IPS-NIHi11 (cell line): ENCODE measurements at places on chromosomes 6 and 20.

DNA sequence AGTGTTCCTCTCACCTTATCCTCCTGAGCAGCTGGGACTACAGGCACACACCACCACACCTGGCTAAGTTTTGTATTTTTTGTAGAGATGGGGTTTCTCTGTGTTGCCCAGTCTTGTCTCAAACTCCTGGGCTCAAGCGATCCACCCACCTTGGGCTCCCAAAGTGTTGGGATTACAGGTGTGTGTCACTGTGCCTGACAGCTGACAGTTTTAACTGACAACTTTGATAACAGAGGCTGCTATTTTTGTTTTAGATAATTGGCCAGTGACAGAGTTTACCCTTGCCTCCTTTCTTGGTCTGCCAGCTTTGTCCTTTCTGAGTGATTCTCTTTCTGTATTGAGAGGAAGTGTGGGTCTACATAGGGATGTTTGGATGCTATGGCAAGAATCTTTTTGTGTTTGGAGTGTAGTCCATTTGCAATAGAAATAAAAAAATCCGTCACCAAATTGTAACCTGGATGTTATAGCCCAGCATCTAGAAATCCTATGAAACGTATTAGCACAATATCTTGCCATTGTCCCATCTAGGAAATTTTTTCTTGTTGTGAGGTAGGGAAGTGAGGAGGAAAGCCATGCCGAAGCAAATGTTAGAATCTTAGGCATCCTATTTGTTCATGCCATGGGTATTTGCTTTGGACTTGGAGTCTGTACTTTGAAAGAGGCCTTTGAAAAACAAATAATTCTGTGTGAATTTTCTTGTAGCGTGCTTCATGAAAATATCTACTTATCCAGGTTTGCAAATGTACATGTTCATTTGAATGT lies 80.8 kb downstream of the RNF144B start:
- no peak for DNase-seq

- DNase-seq: no peak
Measured at GRCh38 chr6:118981884-118982574, 47.1 kb upstream of the MCM9 start.

GRCh38 chr6:155201461-155202226 lies 62.2 kb upstream of the CLDN20 start:
- no peak for DNase-seq

DNA sequence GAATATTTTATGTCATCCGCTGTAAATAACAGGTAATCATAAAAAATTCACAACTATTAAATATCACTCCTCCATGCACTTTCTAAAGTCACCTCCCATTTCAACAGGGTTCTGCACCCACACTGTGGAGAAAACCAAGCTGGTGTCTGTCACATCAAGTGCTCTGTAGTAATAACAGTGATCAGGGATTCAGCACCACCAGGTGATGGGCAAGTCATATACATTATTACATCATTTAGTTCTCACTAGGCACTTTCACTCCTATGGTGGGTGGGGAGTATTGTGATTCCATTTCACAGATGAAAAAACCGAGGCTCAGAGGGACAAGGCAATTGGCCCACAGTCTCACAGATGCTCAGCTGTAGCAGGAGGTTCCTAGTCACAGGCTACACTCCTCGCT lies 8.7 kb downstream of the BFSP1 start:
- DNase-seq: no peak

GRCh38 chr6:52317841-52318581 lies 33.5 kb upstream of the MCM3 start:
- DNase-seq: no peak

- DNase-seq: no peak
Measured at GRCh38 chr6:4664117-4664626, 112.0 kb upstream of the CDYL start.

- DNase-seq: no peak
Measured at GRCh38 chr6:47235421-47235820, 74.3 kb downstream of the TNFRSF21 start.

- DNase-seq: no peak
Measured at GRCh38 chr6:125454351-125454750, 152.6 kb upstream of the HDDC2 start.
